ENCODE measurements at places on chromosomes 2 and 18.

- no peak for DNase-seq
Observed at GRCh38 chr2:172395503-172395902, 31.9 kb upstream of the ITGA6 start.

DNA sequence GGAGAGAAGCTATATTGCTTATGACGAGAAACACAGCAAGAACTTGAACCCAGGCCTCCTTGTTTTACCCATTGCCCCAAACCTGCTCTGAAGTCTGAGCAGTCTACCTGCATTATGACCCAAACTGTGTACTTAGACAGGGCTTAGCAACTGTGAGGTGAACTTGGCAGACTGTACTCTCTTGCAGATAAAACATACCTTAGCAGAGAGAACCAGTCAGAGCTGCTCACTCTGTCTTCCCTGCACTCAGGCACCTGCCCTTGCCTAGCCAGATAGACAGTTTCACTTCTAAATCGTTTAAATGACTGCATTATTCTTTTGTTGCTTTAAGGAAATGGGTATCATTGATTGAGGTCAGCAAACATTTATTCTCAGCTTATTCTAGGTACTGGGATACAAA, 20.3 kb downstream of the ITPRID2 start:
- no peak for DNase-seq

DNA sequence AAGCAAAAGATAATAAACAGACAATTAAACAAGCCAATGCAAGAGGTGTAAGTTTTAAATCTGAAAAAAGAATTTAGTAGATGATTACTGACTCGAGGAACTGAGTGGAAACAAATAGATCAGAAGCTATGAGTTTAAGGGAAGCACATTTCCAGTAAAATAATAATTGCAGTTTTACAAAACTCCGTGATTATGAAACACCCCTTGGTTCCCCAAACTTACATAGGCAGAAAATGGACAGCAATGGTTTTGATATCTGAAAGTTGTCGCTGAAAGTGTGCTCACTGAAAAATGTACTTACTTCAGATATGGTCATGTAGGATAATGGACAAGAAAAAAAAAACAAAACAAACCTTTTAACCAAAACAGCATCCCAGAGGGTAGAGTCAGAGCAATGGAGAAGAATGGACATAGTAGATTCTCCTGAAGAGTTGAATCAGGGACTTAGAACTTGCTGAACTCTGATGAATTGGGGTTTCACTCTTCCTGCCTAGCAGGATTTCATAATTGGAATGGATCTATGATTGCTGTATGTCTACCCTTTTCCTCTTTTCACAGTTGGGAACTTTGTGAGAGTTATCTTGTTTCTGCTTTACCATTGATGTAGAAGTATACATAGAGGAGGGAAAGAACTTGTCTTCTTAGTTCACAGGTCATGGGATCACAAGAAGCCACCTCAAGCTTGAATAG, 305.6 kb upstream of the ZEB2 start:
- no peak for DNase-seq

DNA sequence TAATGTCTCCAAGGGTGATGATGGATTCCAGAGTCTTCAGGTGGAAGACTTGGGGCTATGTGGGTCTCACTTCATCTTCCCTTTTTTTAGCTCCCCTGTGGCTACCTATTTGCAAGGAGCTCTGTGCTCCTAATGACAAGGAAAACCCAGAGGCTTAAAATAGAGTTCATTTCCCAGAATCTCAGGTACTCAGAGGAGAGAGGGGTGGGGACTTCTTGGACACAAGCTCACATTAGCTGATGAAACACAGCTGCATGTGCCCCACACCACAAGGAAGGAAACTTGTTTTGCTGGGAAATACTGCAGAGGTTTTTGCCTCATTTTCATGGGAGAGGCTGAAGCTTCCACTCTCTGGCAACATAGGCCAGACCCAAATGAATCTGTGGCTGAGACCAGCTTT, 138.6 kb upstream of the SLC1A4 start:
- no peak for DNase-seq

GRCh38 chr18:59778434-59778833, 81.2 kb upstream of the CCBE1 start:
- DNase-seq: no peak

All from BJ (cell line).